Urinary bladder (tissue), 4 donors: ENCODE measurements at places on chromosomes 12 and 14.
A peak's percentile ranks its signal among the peaks of the same experiment; 100 is the strongest.

GRCh38 chr12:85720308-85721033, 115.7 kb downstream of the RASSF9 start:
- DNase-seq, result no peak

- DNase-seq, result no peak
Measured at GRCh38 chr12:65968359-65968758, 144.1 kb downstream of the HMGA2 start.

- DNase-seq, result no peak
Measured at GRCh38 chr12:124745465-124745890, 118.2 kb downstream of the SCARB1 start.

GRCh38 chr12:41521872-41522379, 333.8 kb downstream of the PDZRN4 start:
- DNase-seq, result peak; percentile 67

GRCh38 chr14:93089521-93090269, 26.0 kb downstream of the ITPK1 start:
- no peak for DNase-seq

DNA sequence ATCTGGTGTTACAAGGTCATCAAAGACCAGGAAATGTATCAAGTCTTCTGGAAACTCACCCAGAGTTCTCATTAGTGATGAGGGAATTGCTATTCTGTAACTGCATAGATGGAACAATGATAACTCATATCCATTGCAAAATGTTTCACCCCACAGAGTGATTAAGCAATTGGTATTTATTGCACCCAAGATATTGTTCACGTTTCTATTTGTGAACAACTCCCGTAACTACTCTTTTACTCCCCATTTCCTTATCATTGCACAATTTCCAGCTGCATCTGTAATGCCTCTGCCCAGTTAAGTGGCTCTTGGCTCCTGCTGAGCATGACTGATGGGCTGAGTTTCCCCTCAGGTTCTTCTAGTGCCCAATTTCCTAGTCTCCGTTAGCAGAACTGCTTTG, 108.7 kb upstream of the PRICKLE1 start:
- DNase-seq, result no peak

DNA sequence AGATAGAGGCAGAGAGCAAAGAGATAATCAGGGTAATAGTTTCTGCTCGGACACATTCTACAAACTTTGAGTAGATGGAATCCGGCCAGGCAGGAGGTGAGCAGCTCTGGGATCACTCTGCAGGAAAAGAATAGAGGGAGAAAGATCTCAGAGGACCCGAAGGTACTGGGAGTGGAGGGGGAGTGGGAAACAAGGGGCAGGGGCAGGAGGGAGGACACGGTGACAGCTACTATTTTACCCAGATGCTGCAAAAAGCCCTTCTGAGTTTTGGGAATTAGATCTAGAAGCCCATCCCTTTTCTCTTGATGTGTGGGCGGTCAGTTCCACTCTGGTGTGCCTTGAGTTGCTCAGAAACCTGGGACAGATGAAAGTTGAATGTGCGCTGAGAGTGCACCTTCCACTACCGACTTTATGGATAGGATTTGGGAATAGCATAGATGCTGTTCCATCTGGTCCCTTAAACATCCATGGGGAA, 556 bp downstream of the GPRC5A start:
- DNase-seq, result no peak

DNA sequence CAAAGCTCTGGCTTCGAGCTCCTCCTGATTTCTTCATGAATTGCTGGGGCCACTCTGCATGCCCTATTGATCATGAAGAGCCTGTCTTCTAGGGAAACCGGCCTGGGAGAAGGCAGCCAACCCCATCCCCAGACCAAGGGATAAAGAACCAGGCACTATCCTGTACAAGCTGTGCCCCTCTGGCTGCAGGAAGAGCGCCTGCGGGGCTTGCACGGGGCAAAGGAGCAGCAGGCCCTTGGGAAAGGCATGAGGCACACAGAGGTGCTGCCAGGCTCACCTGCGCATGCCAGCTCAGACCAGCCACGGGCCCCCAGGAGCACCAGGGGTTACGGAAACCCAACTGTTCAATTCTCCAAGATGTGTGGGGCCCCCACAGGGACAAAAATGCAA, 2.1 kb downstream of the ITPK1 start:
- no peak for DNase-seq

DNA sequence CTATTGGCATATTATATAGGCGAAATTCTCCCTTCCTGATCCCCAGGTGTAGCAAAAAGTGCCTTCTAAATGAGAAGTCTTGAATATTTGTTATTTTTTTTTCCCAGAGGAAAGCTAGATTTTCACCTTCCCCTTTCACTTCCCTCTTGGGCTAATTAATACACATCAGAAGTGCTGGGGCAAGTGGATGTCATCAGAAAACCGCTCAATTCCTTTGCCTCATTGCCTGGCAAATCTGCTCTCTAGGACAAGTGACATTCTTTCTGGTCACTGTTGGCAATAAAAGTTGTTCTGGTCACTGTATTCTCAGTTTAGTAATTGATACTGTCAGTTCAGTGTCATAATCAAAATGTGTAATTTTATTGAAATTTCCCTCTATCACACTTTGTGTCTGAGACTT, 174.5 kb downstream of the ETNK1 start:
- DNase-seq, result no peak

DNA sequence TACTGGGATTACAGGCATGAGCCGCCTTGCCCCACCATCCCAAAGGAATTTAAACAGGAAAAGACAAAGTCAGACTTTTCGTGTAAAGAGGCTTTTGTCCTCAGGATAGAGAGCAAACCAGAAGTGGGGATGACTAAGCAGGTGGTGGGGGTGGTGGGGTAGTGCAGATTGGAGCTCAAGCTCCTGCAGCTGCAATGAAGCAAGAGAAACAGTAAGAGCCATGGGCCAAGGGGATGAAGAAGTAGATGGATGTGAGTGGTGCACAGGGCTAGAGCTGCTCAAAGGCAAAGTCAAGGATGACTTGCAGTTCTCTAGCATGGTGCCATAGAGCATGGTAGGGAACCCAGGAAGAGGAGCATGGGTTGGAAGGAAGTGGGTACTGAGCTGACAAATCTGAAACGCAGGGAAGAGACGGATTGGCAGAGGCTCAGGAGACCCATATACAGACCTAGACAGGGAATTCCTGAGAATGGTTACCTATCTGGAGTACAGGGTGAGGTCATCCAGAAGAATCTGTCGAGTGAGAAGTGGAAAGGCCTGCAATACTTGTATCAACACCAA, 11.4 kb upstream of the RNF34 start:
- DNase-seq, result no peak

GRCh38 chr12:45315462-45315861, 99.6 kb downstream of the ANO6 start:
- DNase-seq, result no peak

DNA sequence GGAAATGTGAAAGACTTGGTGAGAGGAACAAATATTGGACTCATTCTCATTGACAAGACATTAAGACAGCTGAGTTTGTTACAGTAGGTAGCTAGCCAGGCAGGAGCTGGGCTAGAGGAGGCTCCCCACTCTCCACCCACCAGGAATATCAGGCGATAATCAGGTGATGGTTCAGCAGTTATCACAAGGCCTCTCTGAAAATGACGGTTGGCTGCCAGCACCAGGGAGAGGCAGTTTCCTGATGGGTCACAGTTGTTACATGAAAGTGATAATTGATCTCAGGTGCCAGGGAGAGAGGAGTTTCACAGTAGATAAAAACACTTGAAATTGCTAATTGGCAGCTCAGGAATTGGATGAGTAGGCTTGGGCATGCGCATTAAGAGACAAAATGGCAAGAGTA, 116.5 kb downstream of the TMTC2 start:
- DNase-seq, result no peak

GRCh38 chr14:96090441-96091148, 51.4 kb downstream of the C14orf132 start:
- DNase-seq, result no peak

DNA sequence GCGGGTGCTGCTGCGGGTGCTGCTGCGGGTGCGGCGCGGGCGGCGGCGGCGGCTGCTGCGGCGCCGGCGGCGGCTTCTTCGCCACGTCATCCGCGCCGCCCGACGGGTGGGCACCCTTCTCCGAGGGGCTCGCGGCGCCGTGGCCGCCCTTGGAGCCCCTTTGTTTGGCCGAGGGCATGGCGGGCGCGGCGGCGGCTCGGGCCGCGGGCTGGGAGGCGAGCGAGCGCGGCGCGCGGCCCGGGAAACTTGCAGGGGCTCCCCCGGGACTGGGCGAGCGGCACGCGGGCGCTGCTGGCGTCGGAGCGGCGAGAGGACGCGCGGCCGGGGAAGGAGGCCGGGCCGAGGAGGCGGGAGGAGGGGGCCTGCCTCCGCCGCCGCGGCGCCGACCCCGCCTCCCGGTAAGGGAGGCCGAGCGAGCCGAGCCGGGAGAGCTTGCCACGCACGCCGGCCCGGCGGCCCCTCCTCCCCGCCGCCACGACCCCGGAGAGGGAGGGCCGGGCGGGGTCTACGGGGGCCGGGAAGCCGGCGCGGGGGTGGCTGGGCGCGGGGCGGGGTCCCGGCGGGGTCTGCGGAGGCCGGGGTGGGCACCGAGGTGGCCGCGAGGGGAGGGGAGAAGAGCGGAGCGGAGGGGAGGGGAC, at the start of gene CKAP4:
TSS of gene CKAP4 (minus strand) at position 347 of the 638 bp plus-strand sequence. CDS start at position 178, 169 bp downstream.
- no peak for DNase-seq

DNA sequence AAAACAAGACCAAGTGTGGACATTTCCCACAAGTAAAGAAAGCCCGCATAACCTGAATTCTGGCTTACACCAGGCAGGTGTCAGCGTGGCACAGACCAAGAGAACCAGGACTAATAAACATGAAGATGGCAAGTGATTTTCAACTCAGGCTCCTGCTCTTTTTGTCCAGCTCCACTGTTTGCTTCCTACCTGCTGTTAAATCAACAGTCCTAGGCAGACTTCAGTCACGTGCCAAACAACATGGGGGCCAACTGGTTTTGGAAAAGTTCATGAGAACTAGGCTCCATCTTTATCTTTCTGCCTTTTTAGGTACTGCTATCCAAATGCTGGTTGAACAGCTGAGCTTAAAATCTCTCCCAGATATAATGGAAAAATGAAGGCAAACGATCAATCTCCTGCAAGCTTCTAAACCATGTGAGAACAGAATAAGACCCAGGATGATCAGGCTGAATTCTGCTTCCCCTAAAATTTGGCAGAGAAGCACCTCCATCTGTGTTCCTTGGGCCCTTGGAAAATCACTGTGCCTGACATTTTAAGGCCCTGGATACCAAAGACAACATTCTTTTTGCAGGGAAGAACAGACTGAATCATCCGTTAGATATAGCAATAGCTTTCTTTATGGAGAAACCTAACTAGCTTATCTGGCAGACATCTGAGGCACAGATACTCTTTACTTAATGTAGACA, 215.6 kb upstream of the USP15 start:
- DNase-seq, result no peak

DNA sequence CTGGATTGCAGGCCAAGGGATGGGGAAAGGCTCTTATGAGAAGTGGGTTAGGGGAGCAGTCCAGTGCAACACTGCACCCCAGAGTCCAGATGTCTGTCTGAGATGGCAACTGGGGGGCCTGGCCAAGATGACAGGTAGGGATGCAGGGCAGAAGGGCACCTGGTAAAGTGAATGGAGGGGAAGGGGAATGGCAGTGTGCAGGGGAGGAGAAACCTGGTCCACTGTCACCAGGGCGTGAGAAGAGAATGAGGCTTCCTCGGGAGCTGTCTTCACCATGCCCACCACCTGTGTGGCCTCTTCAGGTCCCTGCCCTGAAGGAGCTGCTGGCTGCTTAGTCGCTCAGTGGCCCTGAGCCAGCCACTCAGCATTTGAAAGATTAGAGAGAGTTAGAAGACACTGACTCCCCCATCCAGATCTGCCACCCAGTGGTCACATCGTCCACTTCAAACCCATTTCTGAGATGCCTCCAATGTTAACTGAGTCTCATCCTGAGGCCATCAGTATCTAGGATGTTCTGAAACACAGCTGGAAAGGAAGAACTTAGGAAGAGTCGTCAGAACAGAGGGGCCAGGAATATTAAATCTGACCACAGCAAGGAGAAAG, 57.3 kb downstream of the PLEKHG3 start:
- no peak for DNase-seq

DNA sequence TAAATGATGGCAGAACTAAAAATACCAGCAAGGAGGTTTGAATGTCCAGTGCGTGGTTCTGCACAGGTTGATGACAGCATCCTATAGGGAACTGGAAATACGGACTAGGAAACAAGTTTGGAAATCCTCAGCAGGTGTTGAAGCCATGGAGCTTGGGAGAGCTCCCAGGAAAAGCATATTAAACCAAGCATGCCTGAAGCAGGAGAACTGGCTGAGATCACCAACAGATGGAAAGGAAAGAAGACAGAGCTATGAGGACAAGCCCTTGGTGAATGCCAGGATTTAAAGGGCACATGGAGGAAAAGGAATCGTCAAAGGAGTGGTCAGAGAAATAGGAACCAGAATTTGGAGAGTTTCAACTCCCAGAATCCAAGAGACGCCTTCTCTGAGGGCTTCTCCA, 21.2 kb upstream of the ELK3 start:
- no peak for DNase-seq

DNA sequence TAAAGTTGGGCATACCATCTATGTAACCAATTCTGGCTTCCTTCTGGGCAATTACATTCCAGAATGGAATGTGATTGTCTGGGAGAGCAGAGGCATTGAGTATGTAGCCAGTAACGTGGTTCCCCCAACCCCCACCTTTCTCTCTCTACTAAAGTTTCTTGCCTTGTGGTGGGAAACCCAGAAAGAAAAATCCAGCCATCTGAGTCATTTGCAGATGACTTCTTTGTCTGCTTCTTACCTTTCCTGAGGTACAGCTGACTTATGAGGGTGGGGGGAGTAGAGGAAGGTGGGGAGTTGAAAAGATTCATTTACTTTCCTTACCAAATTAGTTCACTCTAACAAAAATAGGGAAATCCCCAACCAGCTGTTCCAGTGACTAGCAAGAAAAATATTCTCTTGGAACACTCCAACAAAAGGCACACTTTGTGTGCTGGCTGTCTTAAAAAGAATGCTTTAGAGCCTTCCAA, 112.1 kb upstream of the FRMD6 start:
- no peak for DNase-seq

DNA sequence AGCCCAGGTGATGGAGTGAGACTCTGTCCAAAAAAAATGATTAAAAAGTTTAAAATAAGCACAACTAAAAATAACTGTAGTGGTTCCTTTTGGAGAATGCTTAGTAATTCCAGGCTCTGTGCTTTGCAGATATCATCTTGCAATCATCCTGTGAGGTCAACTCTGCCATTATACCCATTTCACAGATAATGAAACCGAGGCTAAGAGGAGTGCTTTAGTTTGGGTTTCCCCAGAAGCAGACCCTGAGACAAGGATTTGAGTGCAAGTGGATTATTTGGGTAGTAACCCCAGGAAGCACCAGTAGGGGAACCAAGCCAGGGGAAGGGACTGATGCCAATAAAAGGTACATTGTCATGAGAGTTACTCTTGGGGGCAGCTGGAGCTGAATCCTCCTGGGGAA, 44.7 kb downstream of the RIN3 start:
- no peak for DNase-seq
